Myocyte (in vitro differentiated cells): ENCODE measurements at places on chromosomes 3 and 15.

- no peak for DNase-seq
Measured at GRCh38 chr3:20055020-20055775, 15.0 kb downstream of the KAT2B start.

DNA sequence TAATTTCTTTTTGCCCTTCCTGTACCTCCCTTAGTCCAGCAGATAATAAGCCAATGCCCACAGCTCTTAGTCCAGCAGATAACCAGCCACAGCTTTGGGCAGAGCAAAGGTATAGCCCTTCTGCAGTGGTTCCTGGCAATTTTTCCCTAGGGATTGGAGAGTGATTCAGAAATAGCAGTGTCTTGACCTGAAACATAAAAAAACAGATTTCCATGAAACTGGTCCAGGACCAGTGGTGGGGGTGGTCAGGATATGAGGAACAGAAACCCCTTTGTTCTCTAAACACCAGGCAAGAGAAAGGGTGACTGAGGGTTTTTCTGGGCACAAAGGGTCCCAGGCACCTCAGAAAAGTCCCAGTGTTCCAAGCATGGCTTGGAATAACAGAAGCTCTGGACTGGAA lies 103.4 kb downstream of the ARRDC4 start:
- DNase-seq = no peak

GRCh38 chr15:44883199-44883877 lies 73.1 kb upstream of the TERB2 start:
- no peak for DNase-seq

- DNase-seq = no peak
Measured at GRCh38 chr3:195823280-195823679, 11.6 kb upstream of the MUC4 start.

GRCh38 chr15:78790027-78790426 lies 21.2 kb downstream of the ADAMTS7 start:
- DNase-seq = no peak

GRCh38 chr15:51077221-51078153 lies 17.2 kb downstream of the TNFAIP8L3 start:
- peak; percentile 35 for DNase-seq

DNA sequence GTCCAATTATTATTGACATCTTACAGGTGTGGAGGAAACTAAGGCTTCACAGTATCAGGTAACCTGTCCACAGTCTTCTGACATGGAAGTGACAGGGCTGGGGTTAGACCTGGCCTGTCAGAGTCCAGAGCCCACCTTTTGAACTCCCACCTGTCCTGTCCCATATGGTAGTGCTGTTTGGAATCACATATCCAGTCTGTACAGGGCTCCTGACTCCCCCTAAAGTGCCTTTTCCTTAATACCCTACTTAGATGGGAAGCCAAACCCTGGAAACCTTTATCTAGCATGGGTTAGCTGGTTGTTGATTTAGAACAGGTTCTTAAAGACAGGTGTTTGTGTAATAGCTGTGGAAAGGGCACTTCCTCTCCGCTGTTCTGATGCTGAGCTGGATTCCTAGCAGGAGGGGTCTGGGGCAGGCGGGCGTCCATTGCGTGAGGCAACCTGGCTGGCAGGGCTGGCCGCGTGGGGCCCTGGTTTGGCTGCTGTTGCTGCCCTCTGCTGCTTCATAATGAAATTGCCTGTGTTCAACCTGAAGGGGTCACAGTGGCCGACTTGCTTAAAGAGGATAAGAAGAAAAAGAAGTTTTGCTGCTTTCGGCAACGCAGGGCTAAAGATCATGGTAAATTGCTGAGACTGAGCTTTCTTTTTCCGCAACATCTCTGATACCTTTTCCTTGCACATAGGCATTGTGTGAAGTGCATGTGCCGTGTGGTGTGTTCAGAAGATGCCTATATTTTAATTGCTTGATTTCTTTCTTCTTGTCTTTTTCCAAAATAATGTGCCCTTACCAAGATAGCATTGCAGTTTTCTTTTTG lies 136.2 kb downstream of the CHDH start:
- peak; percentile 65 for DNase-seq

DNA sequence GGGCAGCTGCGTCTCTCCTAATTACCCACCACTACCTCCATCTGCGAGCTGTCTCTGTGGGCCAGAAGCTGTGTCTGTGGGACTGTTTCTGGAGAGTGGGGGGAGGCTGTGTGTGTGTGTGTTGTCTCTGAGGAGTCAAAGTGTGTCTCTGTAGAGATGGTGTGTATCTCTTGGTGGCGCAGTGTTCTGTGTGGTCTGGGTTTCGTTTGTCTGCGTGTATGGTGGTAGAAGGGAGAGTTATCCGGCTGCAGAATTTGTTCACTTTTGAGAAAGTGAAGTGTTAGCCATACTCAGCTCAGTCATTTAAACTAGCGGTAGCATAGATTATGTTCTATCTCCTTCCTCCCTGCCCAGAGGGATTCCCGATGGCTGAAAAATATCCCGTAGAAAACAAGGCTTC lies 2.2 kb downstream of the MYRIP start:
- no peak for DNase-seq

GRCh38 chr3:12179441-12179840 lies 20.7 kb upstream of the TIMP4 start:
- no peak for DNase-seq

DNA sequence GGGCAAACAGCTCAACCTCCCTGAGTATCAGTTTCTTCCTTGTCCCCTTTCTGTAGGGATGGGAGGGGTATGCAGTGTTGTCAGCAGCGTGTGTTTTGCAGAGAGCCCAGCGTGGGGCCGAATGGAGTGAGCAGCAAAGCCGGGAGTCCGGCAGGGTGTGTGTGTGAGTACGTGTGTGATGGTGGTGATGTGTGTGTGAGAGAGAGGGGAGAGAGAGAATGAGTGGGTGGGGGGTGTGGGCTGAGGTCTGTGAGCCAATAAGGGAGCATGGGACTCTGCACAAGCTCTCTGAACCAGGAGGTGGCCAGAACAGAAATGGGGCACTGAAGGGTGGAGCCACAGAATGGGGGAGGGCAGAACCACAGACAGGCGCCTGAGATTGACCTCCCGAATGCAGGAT lies 43.8 kb downstream of the IFT122 start:
- no peak for DNase-seq

DNA sequence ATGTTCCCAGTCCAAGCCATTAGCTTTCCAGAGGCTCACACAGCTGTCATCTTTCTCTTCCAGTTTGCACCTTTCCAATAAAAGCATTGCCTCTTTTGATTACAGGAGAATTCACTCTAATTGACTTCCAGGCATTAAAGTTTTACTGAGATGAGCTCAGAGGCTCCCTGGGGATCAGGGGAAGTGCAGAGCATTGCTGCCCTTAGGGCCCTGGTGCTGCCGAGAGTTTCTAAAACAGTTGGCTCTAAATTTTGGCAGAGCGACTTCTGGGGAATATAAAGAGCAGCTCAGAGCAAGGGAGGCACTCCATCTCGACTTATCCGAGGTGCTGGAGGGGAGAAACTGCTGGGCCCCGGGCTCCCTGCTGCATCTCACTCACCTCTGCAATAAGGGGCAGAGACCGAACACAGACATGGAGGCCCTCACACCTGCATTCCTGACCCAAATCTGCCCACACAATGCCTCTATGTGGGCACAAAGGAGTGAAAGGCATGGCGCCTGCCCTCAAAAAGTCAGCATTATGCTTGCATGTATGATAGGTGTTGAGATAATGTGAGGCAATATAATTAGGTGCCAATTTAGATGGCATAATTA lies 61.7 kb downstream of the SCN11A start:
- no peak for DNase-seq

DNA sequence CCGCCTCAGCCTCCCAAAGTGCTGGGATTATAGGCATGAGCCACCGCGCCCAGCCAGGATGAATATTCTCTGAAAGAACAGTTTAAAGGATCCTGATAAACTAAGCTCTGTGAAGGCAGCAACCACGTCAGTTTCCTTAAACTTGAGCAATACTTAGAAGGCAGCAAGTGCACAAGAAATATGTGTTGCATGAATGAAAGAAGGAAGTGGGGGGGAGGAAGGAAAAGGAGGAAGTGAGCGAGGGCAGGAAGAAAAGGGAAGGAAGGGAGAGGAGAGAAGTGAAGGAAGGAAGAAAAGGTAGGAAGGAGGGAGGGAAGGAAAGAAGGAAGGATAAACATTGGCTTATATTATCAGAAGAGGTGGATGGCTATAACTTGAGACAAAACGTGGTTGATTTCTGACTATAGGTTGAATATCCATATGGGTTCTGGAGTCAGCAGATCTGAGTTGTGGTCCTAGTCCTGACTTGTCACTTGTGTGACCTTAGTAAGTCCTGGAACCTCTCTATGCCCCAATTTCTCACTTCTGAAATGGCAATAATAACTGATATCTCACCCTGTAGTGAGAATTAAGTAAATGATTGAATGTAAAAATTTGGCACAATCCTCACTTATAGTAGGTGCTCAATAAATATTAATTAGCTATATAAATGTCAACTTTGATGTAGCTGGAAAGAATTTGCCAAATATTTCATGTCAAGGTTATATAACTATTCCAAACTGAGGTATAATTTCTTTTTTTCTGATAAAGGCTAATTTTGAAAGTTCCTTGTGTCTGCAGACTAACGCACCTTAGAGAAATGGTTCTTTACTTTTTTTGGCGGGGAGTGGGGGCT lies 12.0 kb upstream of the SEMA4B start:
- DNase-seq = no peak

- DNase-seq = no peak
Measured at GRCh38 chr15:35936284-35936683, 390.3 kb upstream of the DPH6 start.

DNA sequence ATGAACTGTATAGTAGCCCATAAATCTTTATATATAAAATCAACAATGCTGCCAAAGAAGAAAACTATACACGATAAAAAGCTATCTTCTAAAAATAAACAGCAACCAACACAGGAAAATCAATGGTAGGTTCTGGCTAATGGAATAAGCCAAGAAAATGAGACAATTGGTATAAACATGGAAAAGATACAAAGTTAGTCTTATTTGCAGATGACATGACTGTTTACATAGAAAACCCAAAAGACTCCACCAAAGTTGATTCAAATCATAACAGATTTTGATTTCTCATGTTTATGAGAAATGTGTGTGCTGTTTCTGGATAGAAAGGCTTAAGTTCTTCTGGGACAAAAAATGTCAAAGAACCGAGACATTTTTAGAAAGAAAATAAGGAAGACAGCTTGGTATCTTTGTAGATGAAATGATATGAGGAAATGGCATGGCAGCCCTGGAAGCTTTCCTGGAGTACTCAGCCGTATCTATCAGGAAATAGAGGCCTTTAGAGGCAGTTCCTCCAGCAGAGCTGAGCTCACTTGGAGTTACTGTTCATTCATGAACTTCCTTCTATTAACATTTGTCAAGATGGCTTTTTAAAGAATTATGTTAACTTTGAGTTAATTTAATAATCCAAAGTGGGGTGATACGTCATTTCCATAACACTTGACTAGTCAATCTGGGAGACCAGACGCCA lies 36.7 kb upstream of the VILL start:
- DNase-seq = no peak

- DNase-seq = peak; percentile 82
Measured at GRCh38 chr3:149393345-149394160, 16.1 kb upstream of the TM4SF1 start.

GRCh38 chr3:48459331-48459730 lies 12.8 kb downstream of the ATRIP start:
- no peak for DNase-seq

- peak; percentile 33 for DNase-seq
Measured at GRCh38 chr3:45462522-45463265, 74.3 kb downstream of the LARS2 start.

GRCh38 chr3:115415246-115415996 lies 207.9 kb upstream of the GAP43 start:
- DNase-seq = no peak

GRCh38 chr3:172155897-172156585 lies 116.7 kb downstream of the FNDC3B start:
- no peak for DNase-seq

- DNase-seq = no peak
Measured at GRCh38 chr3:17195192-17195611, 310.4 kb downstream of the PLCL2 start.

DNA sequence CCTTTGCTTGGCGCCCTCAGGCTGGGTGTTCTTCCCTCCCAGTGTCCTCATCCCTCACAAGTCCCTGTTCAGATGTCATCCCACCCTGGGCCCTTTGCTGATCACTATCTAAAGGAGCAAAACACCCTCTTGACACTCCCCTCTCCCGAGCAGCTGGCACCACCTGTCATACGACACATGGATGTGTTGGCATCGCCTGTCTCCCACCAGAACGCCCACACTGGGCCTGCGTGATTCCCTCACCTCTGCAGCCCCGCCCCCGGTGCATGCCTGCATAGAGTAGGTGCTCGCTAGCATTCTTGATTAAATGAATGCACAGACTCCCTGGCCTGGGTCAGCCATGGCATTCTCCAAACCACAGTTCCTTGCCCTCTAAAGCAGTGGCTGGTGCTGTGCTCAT lies 75.8 kb downstream of the DNAJB8 start:
- DNase-seq = peak; percentile 82

DNA sequence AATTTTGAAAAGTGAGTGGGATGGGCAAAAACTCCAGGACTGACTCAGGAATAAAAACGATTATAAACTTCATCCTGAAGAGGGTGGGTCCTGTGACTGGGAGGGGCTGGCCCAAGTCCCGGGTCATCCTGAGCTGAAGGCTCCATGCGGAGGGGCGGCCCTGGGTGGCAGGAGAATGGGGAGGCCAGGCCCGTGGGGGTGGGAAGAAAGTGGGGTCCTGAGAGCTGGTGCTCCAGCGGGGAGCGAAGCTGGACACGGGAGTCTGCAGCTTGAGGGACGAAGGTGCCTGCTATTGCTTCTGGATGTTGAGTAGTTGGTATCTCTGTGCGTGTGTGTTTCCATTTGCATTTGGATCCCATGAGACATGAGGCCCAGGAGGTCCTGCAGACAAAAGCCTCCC lies 4.7 kb upstream of the OCA2 start:
- no peak for DNase-seq

DNA sequence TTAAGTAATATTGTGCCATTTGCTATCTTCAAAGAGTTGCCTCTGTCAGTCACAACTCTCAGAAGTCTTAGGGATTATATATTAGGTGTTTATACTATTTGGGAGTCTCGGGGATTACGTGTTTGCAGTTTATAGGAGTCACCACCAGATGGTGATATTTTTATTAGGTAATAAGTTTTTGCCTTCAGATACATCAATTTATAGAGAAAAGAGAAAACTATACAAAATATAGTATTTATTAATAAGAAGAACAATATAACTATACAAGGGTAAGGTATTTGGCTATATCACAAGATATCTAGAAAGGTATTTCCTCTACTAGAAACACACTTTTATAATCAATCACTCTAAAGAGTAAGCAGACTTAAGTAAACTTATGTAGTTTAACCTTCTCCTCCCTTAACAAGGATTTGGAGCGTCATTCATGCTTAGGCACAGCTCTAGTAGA lies 10.7 kb upstream of the DHX36 start:
- peak; percentile 49 for DNase-seq

- no peak for DNase-seq
Measured at GRCh38 chr3:42712688-42713372, 10.2 kb upstream of the HHATL start.
